ENCODE measurements at places on chromosomes 2 and 18.

GRCh38 chr18:9147440-9148202 lies 11.0 kb downstream of the ANKRD12 start:
- DNase-seq = peak; percentile 82

DNA sequence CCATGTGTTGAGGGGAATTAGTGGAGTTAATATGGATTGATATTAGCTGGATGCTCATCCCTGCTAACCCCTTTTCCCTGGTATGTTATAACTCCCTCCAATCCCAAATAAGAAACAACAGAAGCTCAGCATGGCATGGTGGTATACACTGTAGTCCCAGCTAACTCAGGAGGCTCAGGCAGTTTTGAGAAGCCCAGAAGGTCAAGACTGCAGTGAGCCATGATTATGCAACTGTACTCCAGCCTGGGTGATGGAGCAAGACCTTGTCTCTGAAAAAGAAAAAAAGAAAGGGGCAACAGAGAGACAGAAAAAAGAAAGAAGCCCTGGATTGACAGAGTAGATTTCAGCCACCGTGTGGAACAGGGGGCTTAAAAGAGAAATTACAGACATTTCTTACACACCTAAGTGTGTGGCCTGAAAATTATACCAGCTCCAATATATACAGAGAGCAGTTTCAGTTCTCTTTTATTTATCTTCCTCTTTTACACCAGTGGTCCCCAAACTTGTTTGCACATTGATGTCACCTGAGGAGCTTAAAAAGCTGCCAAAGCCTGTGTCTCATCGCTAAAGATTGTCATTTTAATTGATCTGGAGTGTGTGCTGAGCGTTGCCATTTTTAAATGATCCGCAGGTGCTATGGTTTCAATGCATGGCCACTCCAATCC lies 203.6 kb downstream of the UBE2E3 start:
- DNase-seq = no peak

- DNase-seq = no peak
Observed at GRCh38 chr2:234630801-234631261, 133.9 kb upstream of the ARL4C start.

GRCh38 chr2:25700221-25700660 lies 26.9 kb upstream of the DTNB start:
- DNase-seq = no peak

DNA sequence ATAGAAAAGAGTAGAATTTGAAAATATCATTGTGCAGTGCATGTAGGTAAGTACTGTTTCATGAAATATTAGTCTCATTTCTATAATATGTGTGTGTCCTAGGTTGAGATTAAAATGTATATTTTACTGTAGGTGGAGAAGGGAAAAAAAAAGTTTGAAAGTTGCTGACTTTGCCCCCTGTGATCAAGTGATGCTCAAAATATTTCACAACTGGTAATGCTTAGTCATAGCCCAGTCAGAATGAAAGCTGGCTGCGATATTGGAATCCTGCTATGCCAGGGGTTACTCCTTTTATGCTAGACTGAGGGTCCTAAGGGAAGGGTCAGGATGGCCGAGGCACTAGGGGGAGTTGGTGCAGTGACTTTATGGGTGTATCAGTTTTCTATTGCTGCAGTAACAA lies 19.5 kb upstream of the CFAP36 start:
- DNase-seq = no peak

GRCh38 chr18:35511428-35511827 lies 13.7 kb upstream of the INO80C start:
- no peak for DNase-seq

GRCh38 chr2:209534228-209534627 lies 110.4 kb downstream of the MAP2 start:
- no peak for DNase-seq

GRCh38 chr2:36461039-36461681 lies 105.6 kb downstream of the CRIM1 start:
- no peak for DNase-seq

GRCh38 chr18:51569153-51569552 lies 371.7 kb upstream of the MEX3C start:
- no peak for DNase-seq

DNA sequence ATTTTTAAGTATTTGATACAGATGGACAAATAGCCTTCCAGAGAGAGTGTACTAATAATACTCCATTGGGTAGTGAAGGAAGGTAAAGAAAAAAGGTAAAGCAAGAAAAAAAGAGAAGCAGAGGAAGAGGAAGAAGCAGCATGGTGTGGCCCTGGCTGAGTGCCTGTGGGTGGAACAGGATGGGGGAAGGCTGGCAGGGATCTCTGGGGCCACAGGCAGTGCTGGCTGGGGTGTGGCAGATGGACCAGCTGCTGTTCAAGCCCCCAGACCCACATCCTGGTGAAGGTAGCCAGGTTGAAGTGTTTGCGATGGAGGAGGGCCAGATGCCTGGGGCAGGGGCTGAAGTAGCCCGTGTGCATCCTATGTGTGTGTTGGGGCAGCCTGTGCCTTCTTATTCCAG lies 79.0 kb downstream of the DYSF start:
- no peak for DNase-seq

Measured in hippocampal formation (tissue), 2 donors.